ENCODE measurements at places on chromosomes 3 and 15.

- no peak overlapping the region for H3K27ac ChIP-seq
- H3K4me3 ChIP-seq, result no peak overlapping the region
- H3K36me3 ChIP-seq, result no peaks in the 10 kb centered on the region
- no peaks in the 10 kb centered on the region for H3K27me3 ChIP-seq
Observed at GRCh38 chr3:136074546-136075170, 109.1 kb downstream of the PPP2R3A start.

DNA sequence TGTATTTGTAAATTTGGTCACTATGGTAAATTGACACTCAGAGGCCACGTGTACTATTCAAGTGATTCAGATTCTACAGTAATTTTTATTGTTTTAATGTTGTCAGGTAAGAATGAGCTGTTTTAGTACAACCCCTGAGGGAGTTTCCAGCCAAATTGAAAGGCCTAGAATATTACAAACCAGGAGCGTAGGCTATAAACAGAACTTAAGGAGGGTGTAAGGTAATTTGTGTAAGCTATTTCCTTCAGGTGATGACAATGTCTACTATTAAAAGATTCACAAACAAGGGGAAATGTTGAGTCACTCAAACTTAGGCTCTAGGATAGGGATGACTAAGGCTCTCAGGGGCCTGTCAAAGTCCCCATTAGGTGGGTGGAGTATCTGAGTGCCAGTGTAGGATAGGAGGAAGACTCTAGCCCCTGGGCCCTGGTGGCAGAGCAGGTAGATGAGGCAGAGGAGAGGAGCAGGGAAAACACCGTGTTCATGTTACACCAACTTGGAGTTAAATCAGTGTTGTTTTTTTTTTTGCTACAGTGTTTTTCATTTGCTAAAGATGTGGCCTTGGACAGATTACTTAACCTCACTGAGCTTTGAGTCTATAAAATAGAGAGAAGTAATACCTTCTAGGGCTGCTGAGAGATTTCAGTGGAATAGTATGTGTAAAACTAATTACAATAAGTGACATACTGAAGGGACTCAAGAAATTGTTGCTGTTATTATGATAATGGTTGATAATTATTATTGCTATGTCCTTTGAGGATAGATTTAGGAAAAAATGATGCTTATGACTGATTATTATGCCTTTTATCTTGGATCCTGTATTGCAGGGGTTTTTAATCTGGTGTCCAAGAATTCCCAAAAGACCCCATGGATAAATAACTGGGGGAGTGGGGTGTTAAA is 10.3 kb downstream of the TM4SF1 start:
- no peak for DNase-seq
- H3K4me1 ChIP-seq, result peaks cover 10% of the 10 kb centered on the region
- no peak overlapping the region for H3K27ac ChIP-seq

- H3K36me3 ChIP-seq, result no peaks in the 10 kb centered on the region
- peak; percentile 79 for DNase-seq
- peak overlapping the region; percentile 97 for H3K27ac ChIP-seq
Observed at GRCh38 chr3:45011756-45012508, 14.2 kb upstream of the CLEC3B start.

GRCh38 chr3:38120693-38121450 is 16.1 kb downstream of the ACAA1 start:
- no peaks in the 10 kb centered on the region for H3K4me1 ChIP-seq
- no peak for DNase-seq
- no peaks in the 10 kb centered on the region for H3K27me3 ChIP-seq
- no peaks in the 10 kb centered on the region for H3K36me3 ChIP-seq
- no peak overlapping the region for H3K27ac ChIP-seq

GRCh38 chr3:153330901-153331300 is 168.9 kb downstream of the RAP2B start:
- H3K27ac ChIP-seq, result no peak overlapping the region
- no peak for DNase-seq
- H3K36me3 ChIP-seq, result no peaks in the 10 kb centered on the region
- H3K4me3 ChIP-seq, result no peak overlapping the region
- H3K27me3 ChIP-seq, result no peaks in the 10 kb centered on the region
- H3K4me1 ChIP-seq, result no peaks in the 10 kb centered on the region

DNA sequence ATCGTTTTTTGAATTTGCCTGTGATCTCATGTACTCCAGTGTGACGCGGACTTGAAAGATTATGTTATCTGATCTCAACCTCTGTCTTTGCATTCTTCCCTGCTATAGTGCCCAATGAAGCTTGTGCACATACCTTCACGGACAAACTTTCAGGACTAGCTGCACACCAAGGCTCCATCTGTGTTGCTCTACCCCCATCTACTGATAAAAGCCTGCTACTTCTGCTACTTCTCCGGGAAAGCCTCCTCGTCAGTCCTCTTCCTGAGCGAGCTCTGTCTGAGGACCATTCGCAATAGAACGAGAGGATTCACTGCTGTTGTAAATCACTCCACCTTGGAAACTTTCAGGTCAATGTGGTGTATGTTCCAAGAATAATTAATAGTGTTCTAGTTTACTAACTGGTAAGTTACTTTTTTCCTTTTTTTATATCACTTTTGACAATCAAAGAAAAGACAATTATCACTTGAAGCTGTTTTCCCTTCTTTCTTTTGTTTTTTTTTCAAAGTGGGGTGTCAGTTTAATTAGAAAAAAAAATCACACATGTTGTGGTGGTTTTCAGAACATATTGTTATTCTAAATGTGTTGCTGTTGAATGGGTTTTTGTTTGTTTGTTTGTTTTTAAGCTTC is 217.6 kb downstream of the ARRDC4 start:
- no peaks in the 10 kb centered on the region for H3K4me1 ChIP-seq
- no peaks in the 10 kb centered on the region for H3K36me3 ChIP-seq
- no peak for DNase-seq
- H3K4me3 ChIP-seq, result no peak overlapping the region
- H3K27me3 ChIP-seq, result no peaks in the 10 kb centered on the region
- no peak overlapping the region for H3K27ac ChIP-seq

GRCh38 chr3:95210878-95211277 is 1148.0 kb downstream of the NSUN3 start:
- H3K27me3 ChIP-seq, result no peaks in the 10 kb centered on the region
- no peaks in the 10 kb centered on the region for H3K36me3 ChIP-seq
- H3K4me1 ChIP-seq, result no peaks in the 10 kb centered on the region
- DNase-seq, result no peak
- H3K27ac ChIP-seq, result no peak overlapping the region
- H3K4me3 ChIP-seq, result no peak overlapping the region

DNA sequence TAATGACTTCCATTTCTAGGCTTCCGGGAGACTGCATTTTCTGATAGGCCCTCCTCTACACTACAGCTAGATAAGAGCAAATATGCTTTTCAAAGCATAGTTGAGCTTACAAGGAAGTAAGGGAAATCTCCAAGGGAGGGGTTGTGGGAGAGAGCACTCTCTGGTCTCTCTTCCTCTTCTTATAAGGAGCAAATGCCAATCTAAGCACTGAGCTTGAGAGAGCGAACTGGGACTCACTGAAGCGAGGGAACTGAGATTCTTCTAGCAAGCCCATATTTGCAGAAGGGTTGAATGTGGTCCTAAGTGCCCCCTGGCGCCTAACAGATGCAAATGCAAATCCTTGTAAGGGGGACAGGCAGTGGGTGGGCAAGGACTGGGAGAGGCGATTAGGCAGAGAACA is 164.8 kb downstream of the ERC2 start:
- H3K27ac ChIP-seq, result no peak overlapping the region
- no peaks in the 10 kb centered on the region for H3K27me3 ChIP-seq
- no peaks in the 10 kb centered on the region for H3K36me3 ChIP-seq
- no peaks in the 10 kb centered on the region for H3K4me1 ChIP-seq
- peak; percentile 44 for DNase-seq

DNA sequence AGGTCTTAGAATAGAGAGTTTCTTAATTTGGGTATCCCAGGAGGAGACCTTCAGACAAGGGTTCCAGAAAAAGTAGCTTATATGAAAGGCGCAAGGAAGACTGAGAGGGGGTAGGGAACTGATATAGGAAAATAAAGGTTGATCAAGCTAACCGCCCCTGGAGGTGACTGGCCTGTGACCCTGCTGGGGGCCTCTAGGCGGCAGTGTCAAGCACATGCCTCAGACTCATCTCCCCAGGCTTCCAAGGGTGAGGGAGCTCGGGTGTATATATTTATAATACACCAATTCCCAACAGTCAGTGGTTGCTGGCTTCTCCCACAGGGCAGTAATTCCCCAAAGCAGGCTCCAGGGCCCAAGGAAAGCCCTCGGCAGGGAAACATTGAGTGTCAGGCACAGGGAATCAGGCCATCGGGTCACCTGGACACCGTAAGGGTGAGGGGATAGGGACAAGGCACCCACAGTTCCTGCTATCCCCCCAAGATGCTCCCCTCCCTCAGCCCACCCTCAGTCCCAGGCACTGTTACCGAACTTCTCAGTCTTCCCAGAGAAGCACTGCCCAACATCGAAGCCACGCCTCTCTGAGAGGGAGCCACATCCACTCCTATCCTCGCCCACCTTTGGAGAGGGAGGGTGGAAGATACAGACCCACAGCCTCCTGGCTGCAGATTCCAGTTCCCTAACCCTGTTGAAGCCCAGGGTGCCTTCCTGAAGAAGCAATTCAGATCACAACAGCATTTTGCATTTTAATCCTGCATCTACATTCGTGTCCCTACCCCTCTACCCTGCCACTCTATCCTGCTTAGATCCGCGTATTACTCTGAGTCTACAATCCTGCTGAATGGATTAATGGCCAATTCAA is 19.5 kb upstream of the CAV3 start:
- no peaks in the 10 kb centered on the region for H3K36me3 ChIP-seq
- H3K27me3 ChIP-seq, result no peaks in the 10 kb centered on the region
- H3K4me1 ChIP-seq, result no peaks in the 10 kb centered on the region
- H3K4me3 ChIP-seq, result no peak overlapping the region

DNA sequence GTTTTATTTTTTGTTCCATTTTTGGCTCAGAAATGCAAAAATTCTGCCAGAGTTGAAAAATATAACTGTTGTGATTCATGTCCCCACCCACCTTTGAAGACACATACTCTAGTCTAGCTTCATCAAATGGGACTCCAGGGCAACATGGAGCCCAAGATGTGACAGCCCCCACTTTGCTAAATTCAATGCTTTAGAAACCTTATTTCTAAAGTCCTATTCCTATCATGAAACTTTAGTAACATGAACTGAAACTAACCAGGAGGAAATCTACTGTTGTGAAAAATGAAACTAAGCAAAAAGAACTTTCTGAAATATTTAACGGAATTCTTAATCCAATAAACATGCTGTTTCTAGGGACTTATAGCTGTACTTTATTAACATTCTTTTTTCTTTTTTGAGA is 20.3 kb downstream of the UBP1 start:
- H3K27ac ChIP-seq, result no peak overlapping the region
- no peaks in the 10 kb centered on the region for H3K36me3 ChIP-seq
- no peaks in the 10 kb centered on the region for H3K27me3 ChIP-seq
- no peaks in the 10 kb centered on the region for H3K4me1 ChIP-seq

- DNase-seq, result peak; percentile 87
- no peaks in the 10 kb centered on the region for H3K4me1 ChIP-seq
- no peaks in the 10 kb centered on the region for H3K36me3 ChIP-seq
- H3K27me3 ChIP-seq, result no peaks in the 10 kb centered on the region
- H3K4me3 ChIP-seq, result no peak overlapping the region
Observed at GRCh38 chr3:52498137-52499054, 3.3 kb downstream of the STAB1 start.

DNA sequence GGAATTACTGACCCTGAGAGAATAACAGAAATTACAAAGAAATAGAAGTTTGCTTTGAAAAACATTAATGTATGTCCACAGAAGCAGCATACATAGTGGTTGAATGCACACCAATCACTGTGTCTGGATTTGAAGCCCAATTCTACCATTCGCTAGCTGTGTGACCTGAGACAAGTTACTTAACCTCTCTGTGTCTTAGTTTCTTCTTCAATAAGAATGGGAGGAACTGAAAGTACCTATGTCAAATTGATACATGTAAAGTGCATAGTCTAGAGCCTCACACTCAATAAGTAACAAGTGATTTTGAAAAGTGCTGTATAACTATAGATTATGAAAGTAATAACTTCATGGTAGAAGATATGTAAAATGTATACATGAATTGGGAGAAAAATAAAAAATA is 457.8 kb downstream of the FOXP1 start:
- no peak overlapping the region for H3K4me3 ChIP-seq
- peaks cover 7% of the 10 kb centered on the region for H3K4me1 ChIP-seq
- H3K27me3 ChIP-seq, result no peaks in the 10 kb centered on the region
- no peak overlapping the region for H3K27ac ChIP-seq
- H3K36me3 ChIP-seq, result no peaks in the 10 kb centered on the region

DNA sequence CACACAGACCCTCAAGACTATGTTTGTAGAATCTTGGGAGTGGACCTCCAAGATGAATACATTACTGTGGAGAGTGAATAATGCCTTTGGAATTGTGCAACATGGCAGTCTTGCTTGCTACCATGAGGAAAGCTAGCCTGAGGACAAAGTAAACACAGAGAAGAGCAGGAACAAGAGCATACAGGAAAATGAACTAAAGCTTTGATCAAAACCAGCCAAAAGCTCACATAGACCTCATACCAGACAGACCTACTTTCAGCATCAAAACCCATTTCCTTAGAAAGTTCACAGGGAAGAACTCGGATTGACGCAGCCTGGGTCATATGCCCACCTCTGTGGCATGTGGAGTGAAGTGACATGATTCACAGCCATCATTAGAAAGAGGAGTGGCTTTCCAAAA is 3.3 kb upstream of the RAB8B start:
- H3K27ac ChIP-seq, result no peak overlapping the region
- H3K36me3 ChIP-seq, result no peaks in the 10 kb centered on the region
- no peaks in the 10 kb centered on the region for H3K27me3 ChIP-seq
- H3K4me3 ChIP-seq, result no peak overlapping the region
- H3K4me1 ChIP-seq, result no peaks in the 10 kb centered on the region

GRCh38 chr3:48748754-48749153 is 31.7 kb upstream of the IP6K2 start:
- no peaks in the 10 kb centered on the region for H3K4me1 ChIP-seq
- no peak overlapping the region for H3K4me3 ChIP-seq
- H3K36me3 ChIP-seq, result peaks cover 3% of the 10 kb centered on the region
- no peak overlapping the region for H3K27ac ChIP-seq
- H3K27me3 ChIP-seq, result no peaks in the 10 kb centered on the region
